NK-92 treated with Interleukin-12 subunit alpha and Interleukin-12 subunit beta, amount 100 ng/mL, for 24 hours (cell line): ENCODE measurements at places on chromosomes 5 and 9.

DNA sequence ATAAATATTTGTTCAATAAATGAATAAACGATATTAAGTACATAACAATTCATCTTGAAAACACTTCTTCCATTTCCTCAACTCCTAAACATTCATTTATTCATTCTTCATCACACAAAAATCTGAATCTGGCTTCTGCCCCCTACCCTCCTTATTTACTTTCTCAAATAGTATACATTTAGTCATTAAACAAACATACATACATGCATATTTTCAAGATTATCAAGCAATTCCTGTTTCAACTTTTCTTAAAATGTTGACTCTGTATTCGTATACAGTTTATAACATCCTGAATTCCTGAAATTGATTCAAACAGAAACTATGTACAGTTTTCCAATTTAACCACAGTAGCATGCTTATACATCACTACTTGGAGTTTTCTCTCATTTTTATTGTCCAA is 129.0 kb downstream of the MUSK start:
- DNase-seq = no peak

DNA sequence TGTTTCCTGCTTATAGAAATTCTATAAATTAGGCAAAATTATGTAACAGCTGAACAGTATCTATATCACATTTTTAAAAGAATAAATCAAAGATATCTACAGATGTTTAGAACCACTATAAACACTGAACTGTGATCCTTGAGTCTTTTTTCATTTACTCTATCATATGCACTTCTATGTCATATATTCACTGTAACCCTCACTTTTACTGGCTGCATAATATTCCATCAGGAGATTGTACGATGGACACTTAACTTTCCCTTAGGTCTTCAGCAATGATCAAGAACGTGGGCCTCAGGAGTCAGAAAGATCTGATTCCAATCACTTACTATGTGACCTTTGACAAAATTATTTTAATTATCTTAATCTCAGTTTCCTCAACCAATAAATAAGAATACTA is 41.0 kb downstream of the CLINT1 start:
- DNase-seq = no peak

DNA sequence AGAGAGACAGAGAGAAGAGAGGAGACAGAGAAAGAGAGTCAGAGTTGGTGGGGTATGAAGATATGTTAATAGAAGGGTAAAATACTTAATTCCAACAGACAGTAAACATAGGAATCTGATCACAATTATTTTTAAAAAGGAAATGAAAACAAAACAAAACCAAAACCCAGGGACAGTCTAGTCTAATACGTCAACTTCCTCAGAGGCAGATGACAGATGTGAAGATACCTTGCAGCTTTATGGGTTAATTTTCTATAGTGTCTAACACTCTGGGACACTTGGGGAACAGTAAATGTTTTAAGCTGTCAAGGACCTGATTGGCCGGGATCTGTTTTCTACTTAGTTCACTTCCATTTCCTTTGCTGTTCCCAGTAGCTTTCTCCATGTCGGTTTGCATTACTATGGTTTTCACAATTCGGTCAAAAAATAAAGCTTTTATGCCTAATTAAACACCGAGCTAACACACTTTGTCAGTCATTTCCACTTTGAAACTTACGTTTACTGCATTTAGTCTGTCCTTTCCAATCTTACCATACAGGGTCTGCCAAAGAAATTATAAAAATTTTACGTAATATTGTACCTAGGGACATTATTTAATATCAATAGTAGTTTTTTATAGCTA is 216.5 kb downstream of the MCTP1 start:
- no peak for DNase-seq

DNA sequence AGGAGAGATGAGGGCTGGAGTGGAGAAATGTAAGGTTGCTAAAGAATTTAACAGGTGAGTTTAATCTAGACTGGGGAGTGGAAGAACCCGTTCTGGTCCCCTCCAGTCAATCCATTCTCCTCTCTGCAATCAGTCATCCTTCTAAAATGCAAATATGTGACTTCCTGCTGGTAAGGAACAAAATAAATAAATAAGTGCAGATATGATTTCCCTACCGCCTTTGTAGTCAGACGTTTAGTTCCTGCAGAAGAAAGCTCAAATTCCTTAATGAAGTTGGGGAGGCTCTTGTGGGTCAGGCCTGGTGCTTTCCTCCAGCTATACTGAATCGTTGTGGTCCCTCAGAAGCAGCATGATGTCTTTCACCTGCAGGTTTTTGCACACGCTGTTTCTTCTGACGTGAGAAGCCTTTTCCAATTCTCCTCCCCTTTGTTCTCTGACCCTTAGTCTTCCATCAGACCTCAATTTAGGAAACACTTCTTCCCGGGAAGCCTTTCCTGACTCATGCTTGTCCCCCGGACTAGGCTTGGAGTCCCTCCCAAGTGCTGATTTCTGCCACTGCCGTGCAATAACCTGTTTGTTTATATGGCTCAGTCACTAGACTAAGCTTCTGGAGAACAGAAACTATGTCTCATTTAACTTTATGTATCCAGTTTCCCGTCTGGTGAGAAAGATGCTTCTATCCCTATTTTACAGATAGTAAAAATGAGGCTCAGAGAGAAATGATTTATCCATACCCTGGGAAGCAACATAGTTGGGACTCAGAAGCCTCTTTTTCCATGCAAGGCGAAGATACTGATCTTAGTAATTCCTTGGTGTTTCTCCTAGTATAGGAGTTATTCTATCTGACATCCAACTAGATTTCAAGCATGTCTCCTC is 1.3 kb downstream of the ATP6V1G1 start:
- DNase-seq = no peak

DNA sequence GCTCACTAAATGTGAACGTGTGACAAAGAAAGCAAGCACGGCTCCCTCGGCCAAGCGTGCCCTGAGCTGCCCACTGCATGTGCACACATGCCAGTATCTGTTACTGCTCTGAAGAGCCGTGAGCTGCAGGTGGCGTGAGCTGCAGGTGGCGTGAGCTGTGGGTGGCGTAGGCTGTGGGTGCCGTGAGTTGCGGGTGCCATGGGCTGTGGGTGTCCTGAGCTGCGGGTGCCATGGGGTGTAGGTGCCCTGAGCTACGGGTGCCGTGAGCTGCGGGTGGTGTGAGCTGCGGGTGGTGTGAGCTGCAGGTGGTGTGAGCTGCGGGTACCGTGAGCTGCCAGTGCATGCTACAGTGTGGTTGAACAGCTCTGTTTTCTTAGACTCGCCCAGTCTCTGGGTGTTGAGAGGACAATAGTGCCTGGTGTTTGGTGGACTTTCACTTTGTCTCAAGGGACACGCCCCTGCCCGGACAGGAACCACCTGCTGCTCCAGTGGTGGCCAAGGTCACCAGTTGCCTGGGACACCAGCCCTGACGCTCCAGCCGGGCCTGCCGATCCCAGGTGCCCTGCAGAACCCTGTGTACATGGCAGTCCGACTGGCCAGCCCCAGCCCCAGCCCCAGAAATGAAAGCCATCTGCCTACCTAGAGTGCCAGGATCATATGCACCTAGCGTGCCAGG is 6.7 kb downstream of the CCDC187 start:
- no peak for DNase-seq

GRCh38 chr9:9846557-9846956 is 766.2 kb downstream of the PTPRD start:
- DNase-seq = no peak

DNA sequence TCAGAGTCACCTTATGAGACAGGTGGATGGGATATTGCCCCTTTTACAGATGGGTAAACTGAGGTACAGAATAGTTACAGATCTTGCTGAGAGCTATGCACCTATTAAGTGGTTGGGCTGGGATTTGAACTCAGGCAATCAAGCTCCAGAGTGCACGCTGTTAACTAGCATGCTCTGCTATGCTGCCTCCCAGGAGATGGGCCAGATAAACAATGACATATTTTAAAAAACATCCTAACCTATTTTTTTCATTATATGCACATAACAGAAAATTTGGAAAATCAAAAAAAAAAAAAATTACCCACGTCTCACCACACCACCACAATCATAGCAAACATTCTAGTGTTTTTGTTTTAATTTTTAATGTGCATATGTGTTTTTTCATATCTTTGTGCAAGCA is 123.4 kb upstream of the STC2 start:
- no peak for DNase-seq

- no peak for DNase-seq
These were observed 90.1 kb upstream of the DMRT1 start for GRCh38 chr9:751137-752051.

DNA sequence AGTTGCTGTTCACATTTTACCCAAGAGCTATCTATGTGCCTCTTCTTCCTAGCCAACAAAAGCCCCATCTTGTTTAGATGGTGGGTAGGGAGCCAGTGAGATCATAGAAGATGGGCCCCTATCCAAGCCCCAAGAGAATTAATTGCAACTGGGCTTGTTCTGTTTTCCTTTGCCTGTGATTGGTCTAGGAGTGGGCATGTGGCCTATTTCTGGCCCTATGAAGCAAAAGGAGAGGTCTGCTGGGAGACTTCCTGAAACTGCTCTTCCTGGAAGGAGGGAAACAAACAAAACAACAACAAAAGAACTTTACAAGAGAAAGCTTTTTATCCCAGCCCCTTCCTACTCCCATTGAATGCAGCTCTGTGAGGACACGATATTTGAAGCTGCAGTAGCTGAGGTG is 32.5 kb upstream of the ALDOB start:
- DNase-seq = no peak

- no peak for DNase-seq
These were observed 244.8 kb upstream of the MPDZ start for GRCh38 chr9:13524245-13524644.

- DNase-seq = no peak
These were observed 71.2 kb downstream of the AK8 start for GRCh38 chr9:132806723-132807421.

DNA sequence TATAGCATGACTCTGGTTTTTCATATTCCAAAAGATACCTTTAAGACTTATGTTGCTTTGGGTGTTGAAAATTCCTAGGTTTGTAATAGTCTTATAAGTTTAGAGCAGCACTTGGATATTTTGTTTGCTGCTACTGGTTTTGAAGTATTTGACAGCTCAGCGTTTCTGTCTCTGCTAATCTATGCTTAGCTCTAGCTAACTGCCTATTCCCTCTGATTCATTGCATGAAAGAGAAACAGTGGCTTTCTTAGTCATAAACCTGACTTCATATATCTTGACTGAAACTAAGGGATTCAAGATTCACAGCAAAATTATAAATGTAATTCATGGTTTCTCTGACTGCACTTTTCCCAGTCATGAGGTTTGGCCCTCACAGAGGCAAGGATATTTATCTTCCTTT is 35.6 kb upstream of the ANXA1 start:
- DNase-seq = no peak

DNA sequence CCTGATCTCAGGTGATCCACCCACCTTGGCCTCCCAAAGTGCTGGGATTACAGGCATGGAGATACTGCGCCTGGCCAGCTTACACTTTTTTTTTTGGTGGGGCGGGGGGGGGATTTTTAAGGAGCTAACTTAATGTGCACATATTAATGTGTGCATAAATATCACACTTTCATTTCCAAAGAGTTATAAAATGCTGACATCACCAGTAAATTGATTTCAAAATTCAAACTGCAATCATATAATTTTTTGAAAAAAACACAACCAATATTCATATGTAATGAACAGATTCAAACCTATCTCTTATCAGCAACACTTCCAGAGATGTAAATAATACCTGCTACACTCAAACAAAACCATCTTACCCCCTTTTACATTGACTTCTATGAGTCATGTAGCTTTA is 1006.6 kb upstream of the DMAC1 start:
- no peak for DNase-seq

DNA sequence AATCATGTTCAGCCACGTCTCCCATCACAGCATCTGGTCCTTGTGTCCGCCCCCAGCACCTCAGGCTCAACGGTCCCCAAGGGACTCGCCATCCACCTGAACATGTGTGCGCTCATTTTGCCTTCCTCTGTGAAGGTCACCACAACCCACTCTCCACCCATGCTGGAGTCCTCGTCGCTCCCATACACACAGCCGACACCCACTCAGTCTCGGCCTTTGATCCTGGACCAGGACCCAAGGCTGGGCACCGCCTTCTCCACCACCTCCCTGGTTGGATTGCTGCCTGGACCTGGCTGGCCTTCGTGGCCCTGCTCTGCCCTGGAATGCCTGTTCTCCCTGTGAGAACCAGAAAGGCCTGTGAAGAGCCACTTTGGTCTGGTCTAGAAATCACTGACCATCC is 60.3 kb downstream of the UBE2QL1 start:
- DNase-seq = no peak

- no peak for DNase-seq
These were observed 202.6 kb upstream of the MAP3K1 start for GRCh38 chr5:56612759-56613158.

- no peak for DNase-seq
These were observed 103.7 kb downstream of the CMYA5 start for GRCh38 chr5:79793304-79793703.

- no peak for DNase-seq
These were observed 543.1 kb downstream of the KIF4B start for GRCh38 chr5:155556700-155557099.

- DNase-seq = no peak
These were observed 44.8 kb downstream of the NDUFAF2 start for GRCh38 chr5:60989790-60990189.

- DNase-seq = no peak
These were observed 47.5 kb upstream of the PLPP1 start for GRCh38 chr5:55582256-55582655.

GRCh38 chr5:135179308-135179980 is 145.4 kb upstream of the PITX1 start:
- DNase-seq = no peak

DNA sequence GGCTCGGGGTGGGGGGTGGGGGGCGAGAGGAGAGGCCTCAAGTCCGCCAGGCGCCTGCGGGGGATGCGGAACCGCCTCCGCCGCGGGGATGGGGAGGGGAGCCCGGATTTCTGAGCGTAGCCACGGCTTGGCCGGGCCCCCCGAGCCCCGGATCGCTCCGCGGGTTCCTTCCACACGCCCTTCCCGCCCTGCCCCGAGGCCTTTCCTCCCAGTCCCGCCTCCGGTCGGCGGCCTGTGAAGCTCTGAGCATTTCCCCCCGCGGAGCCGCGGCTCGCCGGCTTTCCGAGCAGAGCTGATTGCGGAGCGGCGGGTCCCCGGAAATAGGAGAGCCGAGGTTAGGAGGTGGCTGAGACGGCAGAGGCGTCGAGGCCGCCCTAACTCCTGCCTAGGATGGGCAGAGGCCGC is 6.1 kb downstream of the IRX4 start:
- DNase-seq = no peak

DNA sequence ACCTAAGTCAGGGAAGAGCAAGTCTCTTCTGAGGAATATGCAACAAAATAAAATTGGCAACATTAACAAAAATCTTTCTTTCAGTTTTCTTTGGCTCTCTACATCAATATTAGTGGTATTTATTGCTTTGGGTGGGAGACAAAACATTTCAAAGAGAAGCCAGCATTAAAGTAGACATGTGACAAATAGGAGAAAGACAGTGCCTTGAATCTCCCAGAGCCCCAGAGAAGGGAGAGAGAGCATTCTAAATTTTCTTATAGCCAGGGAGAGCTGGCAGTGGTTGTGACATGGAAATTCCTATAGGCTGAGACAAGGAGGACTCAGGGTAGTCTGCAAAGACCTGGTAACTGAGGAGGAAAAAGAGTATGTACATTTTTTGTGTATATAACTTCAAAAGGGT is 79.4 kb upstream of the NREP start:
- DNase-seq = no peak

- no peak for DNase-seq
These were observed 43.1 kb upstream of the GLIPR2 start for GRCh38 chr9:36093384-36093783.
